Right cardiac atrium (tissue), 5 donors: ENCODE measurements at places on chromosomes 3 and 15. TPM values are rescaled to one million over a fixed set of nuclear protein-coding genes. Genes with fewer than 3 reads are reported as not detected.

The BNC1 gene
- 2.1 TPM for total RNA-seq

The RLBP1 gene
- not detected for total RNA-seq

The MAGEL2 gene
- total RNA-seq: 0.14 TPM

The HTR3C gene
- not detected for total RNA-seq

The METTL6 gene
- 8.3 TPM for total RNA-seq
